ENCODE measurements at places on chromosomes 6 and 20.

DNA sequence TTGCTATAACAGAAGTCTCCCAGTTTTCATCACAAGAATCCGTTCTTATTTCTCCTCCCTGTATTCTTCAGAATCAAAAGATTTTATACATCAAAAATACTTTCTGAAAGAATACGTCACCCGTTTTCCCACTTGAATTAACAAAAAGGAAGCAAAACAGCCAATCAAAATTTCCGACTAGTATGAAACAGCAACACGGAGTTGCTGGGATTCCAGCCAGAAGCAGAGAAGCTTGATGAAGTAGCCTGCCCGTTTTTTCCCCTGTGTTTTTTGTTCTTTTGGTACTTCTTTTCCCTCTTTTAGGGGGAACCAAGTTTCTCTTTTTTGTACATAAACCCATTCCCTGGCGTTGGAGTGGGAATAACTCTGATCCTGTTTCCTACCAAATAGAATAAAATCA, 14.6 kb downstream of the TXLNB start:
- no peak for DNase-seq

DNA sequence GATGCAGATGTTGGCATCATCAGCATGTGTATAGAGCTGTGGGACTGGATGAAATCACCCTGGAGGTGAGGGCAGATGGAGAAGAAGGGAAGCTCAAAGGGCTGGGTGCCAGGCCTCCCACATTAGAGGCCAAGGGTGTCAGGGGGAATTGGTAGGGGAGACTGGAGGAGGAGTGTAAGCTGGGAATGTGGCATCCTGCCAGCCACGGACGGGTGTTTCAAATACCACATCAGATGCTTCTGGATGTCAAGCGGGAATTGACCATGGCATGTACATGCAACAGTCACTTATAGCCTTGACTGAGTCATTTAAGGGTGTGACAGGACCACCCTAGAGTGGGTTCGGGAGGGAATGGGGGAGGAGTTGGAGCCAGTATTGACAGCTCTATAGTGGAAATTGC, 9.6 kb downstream of the ERGIC3 start:
- DNase-seq, result no peak

DNA sequence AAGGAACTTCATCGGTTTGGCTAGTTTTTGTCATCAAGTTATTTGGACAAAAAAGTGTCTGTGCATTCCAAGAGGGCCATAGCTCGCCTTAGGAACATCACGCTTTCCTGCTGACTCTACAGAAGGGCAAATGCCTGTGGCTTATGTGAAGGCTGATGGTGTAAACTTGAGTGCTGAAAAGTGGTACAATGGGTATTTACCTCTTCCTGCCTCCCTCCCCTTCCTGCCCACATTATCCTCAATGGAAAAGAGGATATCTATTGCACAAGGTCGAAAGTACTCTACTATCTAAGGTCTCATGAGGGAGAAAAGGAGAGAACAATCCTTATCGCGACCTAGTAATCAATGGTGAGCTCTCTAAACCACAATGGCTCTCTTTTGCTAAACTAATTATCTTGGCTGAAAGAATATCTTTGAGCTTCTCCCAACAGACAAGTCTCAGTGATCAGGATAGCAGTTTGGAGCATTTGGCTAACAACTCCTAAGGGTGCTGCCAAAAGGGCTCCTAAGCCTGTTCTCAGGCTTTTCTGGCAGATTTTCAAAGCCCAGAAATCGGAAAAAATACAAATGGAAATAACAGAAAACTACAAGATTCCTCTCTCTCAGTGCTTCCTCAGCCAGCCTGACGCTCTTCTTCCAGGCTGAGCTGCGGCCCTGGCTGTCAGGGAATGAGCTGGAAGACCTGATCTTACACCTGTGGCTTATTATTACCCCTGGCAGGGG, 42.6 kb upstream of the ENPP1 start:
- no peak for DNase-seq

DNA sequence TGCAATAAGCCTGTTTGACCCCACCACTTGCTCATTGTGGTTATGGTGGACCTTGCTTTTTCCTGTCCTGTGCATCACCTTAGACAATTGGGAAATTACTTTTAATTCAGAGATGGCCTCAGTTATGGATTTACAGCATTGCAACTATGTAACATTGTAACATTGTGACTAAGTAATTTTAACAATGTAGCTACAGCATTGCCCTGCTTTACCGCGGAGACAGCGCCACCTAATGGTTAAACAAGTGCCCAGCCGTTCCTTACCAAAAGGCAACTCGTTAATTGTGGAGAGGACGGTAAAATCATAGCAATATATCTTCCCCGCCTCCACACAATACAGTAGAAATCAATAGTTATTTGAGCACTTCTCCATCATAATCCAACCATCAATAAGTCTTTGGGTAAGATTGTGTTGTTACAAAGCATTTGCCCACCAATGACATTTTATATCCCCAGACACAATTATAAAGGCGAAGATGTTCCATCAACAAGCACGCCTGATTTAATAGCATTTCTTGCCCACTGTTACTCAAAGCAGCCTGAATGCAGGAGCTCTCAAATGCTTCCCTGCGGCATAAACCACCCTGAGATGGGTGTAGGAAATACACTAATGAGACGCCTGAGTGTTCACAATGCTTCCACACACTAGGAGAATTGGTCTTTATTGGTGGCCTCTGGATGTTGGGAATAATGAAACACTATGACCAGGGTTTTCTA, 93.7 kb downstream of the PROKR2 start:
- DNase-seq, result peak; percentile 16

- no peak for DNase-seq
These were observed 3.4 kb upstream of the HELZ2 start for GRCh38 chr20:63577317-63577894.

GRCh38 chr20:43237651-43238168, 48.0 kb upstream of the PTPRT start:
- DNase-seq, result no peak

- no peak for DNase-seq
These were observed 15.6 kb downstream of the DUSP22 start for GRCh38 chr6:307874-308273.

DNA sequence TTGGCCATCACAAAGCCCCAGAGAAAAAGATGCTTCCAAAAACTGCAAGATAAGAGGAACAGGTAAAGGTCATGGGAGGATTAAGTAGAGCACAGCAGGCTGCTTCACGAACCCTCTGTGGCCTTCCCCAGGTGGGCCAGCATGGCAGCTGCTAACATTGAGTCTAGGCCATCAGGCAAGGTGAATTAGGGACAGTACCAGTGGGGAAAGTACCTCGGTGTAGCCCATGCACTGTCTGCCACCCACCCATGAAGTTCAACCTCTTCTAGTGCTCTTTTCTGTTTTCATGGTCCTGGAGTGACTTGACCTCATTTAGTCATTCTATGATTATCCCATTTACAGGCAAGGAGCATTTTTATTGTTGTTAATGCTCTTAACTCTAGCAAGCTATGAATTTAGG, 108.6 kb upstream of the DUSP22 start:
- DNase-seq, result no peak

DNA sequence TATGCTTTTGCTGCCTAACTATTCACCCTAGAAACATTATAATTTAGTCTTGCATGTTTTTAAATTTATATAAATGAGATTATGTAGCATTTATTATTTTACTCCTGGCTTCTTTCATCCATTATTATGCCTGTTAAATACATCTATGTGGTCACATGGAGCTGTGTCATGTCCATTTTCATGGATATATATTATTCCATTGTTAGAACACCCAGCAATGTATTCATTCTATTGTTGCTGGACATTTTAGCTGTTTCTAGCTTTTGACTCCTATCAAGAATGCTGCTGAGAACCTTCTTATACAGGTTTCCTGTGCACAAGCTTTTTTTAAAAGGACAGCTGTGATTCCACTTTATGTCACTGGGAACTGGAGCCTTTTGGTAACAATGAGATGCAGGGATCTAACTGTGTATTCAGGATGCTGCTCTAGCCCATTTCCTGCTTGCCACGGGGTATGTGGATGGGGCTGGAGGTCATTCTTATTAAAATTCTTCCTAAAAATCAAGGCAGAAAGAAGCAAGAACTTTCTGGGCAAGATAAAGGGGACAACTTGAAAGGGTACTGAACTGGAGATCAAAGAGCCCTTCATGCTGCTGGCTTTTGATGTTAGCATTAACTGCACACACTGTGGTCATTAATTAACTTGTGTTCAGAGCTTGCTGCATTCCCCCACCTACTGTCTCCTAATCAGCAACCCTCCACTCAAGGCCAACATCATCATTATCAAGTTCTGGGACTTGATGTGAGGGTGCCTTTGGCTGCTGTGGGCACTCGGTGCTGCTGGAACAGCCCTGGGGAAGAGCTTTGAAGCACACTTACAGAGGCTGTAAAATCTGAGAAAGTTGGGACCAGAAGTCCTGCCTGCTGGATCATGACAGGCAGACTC, 96.6 kb upstream of the AKIRIN2 start:
- DNase-seq, result no peak

DNA sequence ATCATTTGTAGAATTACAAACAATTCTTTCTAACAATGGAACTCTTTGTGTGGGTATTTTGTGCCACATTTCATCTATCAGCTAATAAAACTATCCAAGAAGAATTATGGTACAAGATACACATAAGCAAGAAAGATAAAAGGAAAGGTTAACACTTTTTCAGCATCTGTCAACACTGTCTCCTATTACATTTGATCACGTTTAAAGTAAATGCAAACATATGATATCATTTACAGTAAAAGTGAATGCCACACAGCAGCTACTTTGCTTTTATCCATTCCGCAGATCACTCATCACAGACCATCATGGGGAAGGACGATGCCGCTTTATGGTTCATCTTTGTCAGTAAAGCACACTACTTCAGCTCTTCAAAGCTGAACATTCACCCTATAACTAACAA, 456.4 kb upstream of the MANEA start:
- no peak for DNase-seq

GRCh38 chr20:39631557-39631956, 669.4 kb downstream of the DHX35 start:
- no peak for DNase-seq

DNA sequence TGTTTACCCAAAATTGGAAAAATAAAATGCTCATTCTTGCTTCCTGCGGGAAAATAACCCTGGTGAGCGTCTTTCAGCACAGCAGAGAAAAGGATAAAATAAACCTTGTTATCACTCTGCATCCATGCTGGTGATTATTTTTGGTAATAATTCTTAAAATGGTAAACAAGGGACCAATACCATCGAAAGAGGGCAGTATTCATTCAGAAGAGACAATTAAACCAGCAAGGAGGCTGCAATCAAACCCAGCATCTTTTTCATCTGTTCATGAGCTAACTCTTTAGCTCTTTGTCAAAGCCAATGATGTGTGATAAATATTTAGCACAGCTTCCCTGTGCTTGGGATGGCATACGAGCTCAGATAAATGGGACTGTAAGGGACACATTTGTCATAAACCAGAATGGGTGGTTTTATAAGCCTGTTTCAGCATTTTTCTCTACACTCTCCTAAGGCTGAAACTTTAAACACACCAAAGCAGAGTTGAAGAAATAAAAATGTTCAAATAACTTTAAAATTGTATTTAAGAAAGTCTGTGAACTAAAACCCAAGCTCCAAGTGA, 34.4 kb downstream of the CDH26 start:
- no peak for DNase-seq

GRCh38 chr20:3896853-3897583, 7.8 kb downstream of the PANK2 start:
- DNase-seq, result no peak

- DNase-seq, result no peak
These were observed 134.3 kb upstream of the PMEPA1 start for GRCh38 chr20:57843941-57844625.

GRCh38 chr20:51480507-51481270, 61.8 kb downstream of the NFATC2 start:
- DNase-seq, result no peak

DNA sequence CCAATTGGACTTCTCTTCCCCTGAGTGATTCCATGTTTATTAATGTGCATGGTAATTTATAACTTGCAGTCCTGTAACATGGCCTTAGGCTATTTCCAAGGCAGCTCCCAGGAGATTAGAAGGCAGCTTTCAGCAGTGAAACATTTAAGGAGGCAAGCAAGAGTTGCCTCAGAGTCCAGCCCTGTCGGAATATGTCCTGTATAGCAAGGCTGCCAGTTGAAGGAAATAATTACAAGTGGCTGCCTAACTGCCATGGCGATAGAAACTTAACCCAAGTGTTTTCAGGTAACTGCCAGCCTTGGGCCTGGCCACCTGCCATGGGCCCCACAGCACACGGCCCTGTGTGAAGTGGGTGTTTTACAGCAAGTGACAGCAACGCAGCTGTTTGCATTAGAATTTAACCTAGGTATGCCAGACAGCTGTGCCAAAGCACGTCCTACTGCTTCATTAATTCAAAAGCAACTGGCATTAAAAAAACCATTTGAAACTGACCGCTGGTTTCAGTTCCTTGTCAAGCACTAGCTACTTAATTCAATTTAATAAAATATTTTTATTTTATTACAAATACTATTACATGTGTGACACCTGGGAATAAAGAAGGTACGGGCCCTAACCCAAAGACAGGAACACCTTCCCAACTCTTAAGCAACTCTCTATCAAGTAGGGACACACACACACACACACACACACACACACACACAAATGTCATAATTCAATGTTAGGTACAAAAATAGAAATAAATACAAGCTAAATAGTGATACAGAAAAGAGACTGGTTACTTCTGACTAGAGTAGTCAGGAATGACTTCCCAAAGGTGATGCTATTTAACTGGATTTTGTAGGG, 151.8 kb upstream of the HEY2 start:
- no peak for DNase-seq

GRCh38 chr6:15434823-15435380, 189.0 kb downstream of the JARID2 start:
- DNase-seq, result no peak

- no peak for DNase-seq
These were observed 17.4 kb downstream of the EZR start for GRCh38 chr6:158801655-158802294.

GRCh38 chr6:143596866-143597265, 80.9 kb upstream of the PHACTR2 start:
- peak; percentile 92 for DNase-seq

DNA sequence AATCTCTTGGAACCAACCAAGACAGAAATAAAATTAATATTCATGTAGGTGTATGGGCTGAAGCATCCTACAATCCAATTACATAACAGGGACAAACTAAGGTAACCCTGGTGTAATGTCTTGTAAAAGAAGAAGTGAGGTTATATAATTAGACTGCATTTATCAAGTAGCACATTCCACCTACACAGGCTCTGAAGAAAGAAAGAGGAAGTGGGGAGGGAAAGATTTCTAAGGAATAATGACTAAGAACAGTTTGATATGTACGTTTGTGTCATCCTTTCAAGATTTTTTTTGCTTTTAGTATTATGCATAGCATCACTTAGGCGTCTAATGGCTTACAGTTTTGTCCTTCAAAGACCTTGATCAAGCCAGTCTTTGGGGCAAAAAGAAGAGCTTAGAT, 139.7 kb downstream of the PLCB1 start:
- no peak for DNase-seq

DNA sequence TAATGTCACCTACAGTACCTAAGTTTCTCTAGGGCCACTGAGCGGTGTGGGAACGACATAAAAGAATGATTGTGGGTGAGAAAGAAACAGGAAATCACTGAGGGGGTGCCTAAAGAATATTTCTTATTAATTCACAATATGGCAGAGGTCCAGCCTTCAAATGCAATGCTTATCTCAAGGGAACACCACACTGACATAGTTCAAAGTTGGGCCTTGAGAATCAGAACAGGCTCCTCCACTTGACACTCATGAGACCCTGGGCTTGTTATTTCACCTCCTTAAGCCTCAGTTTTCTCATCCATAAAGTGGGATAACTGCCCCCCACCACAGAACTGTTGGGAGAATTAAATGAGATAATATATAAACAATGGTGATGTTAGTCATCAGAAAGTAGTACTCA, 40.4 kb upstream of the ARHGAP18 start:
- DNase-seq, result no peak

GRCh38 chr20:991850-992249, 10.3 kb downstream of the RSPO4 start:
- DNase-seq, result no peak
